CD4-positive, alpha-beta T cell treated with Interleukin-21 for 1 hour (primary cell): ENCODE measurements at places on chromosomes 1 and 21.

DNA sequence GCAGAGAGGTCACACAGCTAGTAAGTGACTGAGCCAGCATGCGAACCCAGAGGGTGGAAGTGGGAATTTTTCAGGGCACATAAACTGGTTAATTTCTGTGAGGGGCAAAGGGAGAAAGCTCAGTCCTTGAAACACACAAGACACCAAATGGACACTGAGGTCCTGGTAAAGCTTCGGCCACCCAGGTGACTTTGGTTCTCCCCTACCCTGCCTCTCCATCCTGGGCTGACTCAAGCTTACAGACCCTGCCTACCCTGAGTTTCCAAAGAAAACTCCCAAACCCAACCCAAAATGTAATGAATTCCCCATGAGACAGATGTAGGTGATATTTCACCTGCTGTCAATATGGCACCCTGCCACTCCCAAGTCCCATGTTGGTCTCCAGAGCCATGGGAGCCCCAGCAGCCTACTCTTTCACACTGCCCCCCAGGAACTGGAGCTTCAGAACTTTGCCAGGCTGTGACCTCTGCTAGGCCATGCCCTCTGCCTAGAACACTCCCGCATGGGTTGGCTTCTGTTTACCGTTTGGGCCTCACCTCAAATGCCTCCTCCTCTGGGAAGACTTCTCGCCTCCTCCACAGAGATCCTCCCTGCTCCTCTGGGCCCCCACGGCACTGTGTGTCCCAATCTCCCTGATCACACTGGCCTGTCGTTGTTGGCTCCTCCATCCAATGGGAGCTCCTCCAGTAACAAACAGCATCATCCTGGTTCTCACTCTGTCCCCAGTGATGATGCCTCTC lies 3.7 kb upstream of the LRP8 start:
- no peak for DNase-seq

- no peak for DNase-seq
These were observed 11.1 kb downstream of the VANGL2 start for GRCh38 chr1:160411271-160412027.

- DNase-seq, result no peak
These were observed 198.6 kb downstream of the KIF26B start for GRCh38 chr1:245353411-245353810.

GRCh38 chr1:185421485-185422107 lies 104.6 kb upstream of the IVNS1ABP start:
- no peak for DNase-seq

DNA sequence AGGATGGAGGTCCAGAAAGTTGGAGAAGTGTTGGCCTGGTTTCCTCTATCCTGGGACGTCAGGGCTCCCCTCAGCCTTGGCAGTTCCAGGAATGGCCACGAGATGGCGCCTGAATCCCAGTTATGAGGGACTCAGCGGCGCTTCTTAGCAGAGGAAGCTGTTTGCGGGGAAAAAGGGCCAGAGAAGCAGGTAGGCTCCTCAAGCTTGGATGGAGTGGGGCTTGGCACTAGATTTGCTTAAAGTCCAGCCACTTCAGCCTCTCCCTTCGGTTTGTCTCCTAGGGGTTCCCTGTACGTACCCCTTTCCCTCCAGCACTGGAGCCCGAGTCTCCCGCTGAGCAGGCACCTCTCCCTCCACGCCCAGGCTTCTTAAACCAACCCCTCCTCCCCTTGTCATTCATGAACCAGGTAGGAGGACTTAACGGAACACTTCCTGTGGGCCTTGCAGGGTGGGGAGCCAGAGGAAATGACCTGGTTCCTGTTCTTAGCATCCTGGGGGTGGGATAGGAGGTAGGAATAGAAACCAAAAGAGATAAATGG lies 32.0 kb upstream of the TENT5B start:
- DNase-seq, result peak; percentile 86

DNA sequence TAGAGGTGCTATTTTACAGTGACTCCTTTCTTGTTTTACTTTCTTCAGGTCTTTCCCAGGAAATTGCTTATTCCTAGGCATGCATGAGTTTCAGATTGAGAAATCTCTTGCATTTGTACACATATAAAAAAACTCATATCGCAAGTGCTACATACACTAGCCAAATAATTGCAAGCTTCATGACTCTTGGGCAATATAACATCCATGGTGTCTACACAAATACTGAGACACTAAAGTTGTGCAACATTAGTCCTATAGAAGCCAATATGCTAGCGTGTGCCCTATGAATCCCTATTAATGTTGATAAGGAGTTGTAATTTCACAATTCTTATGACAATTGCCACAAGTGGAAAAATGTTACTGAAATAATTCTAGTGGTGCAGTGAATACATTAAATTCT lies 591.0 kb downstream of the ADGRL2 start:
- no peak for DNase-seq

- DNase-seq, result no peak
These were observed 95.8 kb downstream of the VWA5B1 start for GRCh38 chr1:20386323-20387081.

GRCh38 chr1:94202241-94202640 lies 35.1 kb downstream of the ARHGAP29 start:
- DNase-seq, result no peak

DNA sequence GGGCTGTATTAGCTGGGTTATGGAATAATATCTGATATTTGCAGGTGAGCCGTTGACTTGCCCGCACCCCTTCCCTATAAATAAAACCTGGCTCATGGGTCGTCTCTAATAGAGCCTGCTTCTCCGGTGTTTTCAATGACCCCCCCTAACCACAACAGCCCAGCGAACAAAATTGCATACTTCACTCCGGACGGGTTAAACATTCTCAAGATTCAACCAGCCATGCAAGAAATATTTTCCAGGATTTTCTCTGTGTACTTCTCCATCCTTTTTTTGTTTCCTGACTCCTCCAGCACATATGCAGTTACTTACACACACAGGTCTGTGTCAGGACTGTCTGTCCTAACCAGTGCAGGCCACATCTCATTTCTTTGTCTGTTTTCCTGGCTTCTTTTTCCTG lies 267.7 kb downstream of the ZNF648 start:
- no peak for DNase-seq

- no peak for DNase-seq
These were observed 45.2 kb downstream of the COQ8A start for GRCh38 chr1:226985239-226985838.
